ENCODE measurements at places on chromosomes 3 and 15.

GRCh38 chr3:165196577-165197480 lies 645 bp upstream of the SLITRK3 start:
- peak; percentile 46 for DNase-seq

DNA sequence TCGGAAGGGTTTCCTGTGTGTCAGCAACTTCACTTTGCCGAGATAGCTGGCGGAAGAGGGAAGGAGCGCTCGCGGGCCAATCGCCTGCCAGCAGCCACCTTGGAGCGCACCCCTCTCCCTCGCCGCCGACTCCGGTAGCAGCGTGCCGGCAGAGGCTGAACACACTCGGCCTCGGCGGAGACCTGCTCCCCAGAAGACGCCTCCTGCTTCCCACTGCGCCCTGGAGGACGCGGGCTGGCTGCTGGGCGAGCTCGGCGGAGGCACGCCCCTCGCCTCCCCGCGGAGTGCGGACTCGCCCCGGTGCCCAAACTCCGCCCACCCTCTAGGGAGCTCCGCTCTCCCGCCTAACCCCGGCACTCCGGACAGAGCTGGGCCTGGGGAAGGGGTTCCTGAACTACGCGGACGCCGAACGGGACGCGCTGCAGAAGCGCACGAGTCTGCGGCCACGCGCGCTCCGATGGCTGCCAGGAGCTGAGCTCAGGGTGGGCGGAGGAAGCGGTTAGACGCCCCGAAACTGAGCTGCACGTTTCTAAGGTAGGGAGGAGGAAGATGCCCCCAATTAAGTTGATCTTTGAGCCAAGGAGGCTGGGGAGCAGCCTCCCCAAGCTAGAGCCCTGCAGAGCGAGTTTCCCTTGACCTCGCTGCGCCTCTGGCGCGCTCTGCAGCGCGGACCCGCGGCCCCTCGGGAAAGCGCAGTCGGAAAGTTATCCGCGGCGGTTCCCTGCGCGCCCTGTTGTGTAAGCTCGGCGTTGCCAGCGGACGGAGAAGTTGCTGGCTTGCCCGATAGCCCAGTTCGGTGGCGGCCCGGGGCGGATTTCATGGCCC lies at the start of gene P2RY1:
Gene P2RY1, plus strand, starts transcription at position 356 of the 825 bp plus-strand sequence. CDS start 652 bp downstream, outside the sequence.
- DNase-seq = peak; percentile 66

DNA sequence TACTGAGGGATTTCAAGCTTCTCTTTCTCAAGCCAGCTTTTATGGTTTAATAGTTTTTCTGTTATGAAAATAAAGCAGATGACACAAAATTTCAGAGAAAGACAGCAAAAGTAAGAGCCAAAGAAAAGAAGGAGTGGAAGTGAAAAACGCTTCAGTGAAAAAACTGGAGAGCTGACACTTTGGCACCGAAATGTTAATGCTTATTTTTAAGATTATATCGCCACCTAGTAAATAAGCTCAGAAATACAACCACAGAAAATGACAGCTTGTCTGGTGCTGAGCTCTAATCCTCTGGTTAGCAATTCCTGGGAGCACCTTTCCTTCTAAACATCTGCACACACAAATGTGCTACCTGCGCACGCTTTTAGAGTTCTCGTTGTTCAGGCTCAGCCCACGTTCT lies 101.6 kb downstream of the ZPLD1 start:
- peak; percentile 45 for DNase-seq

DNA sequence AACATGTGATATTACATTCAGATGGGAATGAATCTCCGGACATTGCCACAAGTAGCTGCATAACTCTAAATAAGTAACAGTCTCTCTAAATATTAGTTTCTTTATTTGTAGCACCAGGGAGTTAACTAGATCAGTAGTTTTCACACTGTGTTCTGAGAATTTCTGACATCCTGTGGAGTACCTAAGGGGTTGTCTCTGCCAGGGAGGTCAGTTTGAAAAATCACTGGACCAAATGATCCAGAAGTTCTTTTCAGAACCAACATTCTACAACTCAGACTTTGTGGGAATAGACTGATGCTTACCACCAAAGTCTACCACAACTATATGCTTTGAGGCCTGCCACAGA lies 9.0 kb upstream of the ILDR1 start:
- DNase-seq = no peak

DNA sequence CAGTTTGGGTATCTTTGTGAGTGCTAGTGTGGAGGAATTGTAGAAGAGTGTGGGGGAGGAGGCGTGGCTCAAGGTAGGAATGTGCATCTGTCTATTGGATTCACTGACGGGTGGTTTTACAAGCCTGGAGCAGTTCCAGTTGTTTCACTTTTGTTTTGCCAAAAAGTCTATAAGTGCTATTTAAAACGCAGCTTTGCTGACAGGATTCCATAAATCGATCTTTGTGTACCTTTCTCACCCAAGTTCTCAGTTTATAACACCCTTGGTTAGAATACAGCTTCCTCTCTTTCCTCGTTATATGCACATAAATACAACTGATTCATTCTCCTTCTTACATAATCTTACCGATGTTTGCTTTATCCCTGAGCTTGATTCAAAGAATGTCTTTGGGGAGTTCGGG lies 123.2 kb upstream of the UBE2E2 start:
- no peak for DNase-seq

- DNase-seq = no peak
Observed at GRCh38 chr3:79018265-79018664, 749.5 kb downstream of the ROBO1 start.

DNA sequence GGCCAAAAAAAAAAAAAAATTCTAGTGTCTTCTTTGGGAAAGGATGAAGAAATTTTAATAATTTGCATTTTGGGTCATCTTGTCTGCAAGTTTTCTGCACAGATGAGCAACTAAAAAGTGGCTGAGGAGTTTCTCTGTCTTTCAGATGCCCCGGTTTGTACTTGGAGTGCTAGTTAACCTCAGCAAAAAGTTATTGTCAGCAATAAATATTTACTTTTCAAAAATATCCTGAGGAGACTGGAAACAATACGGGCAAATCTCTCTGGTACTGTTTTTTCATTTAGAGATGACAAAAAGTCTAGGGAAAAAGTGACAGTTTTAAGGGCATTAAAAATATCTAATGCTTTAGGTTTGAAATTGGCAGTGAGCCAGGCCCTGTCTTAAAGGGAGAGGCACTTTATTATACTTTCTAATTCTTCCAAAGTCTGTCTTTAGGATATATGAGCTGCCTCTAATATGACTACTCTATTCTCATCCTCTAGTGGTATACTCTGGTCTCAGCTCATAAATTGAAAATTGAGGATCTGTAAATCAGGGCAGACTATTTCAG lies 436.0 kb upstream of the NR2F2 start:
- no peak for DNase-seq

DNA sequence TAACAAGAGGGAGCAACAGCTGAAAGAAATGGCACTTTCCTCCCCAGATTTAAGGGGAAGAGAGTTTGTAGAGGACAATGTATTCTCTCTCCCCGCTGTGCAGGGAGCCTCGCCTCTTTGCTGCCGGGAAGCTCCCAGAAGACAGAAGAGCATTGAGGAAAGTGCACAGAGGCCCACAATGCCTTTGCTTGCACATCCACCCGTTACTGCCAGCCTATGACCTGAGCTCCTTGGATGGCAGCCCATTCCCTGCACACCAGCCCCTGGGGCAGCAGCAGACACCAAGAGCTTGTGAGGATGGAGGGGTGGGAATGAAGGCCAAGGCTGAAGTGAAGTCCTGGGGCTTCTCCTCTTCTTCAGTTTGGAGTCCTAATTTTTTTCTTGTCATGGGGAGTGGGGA lies 67.0 kb downstream of the CLDN11 start:
- peak; percentile 95 for DNase-seq

DNA sequence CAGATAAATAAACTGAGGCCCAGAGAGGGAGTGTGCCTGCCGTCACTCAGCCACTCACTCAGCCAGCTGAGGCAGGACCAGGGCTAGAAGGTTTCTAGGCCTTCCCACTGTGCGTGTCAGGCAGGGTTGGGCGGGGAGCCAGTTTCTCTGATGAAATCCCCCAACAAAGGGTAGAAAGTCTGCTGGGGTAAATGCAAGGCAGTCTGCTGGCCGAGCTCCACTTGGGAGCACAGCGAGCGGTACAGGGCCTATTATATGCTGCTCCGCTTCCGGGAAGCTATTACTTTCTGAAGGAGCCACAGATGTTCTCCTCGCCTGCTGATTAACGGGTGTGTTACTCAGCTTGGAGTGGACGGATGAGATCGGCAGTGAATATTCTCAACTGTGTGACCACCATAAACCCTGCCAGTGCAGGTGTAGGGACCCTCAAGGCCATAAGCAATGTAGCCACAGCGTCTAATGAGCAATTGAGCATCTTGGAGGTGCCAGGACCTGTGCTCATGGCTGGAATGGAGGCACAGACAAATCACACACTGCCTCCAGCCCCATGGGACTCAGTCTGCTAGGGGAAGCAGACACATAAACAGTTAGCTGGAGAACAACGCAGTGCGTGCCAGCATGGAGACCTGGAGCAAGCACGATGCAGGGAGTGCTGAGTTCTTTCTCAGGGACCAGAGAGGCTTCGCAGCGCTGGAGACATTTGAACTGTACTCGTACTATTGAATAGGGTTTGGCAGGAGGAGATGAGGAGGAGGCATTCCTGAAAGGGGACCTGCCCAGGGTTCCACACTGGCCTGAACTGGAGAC lies 42.1 kb downstream of the CORO2B start:
- peak; percentile 95 for DNase-seq

DNA sequence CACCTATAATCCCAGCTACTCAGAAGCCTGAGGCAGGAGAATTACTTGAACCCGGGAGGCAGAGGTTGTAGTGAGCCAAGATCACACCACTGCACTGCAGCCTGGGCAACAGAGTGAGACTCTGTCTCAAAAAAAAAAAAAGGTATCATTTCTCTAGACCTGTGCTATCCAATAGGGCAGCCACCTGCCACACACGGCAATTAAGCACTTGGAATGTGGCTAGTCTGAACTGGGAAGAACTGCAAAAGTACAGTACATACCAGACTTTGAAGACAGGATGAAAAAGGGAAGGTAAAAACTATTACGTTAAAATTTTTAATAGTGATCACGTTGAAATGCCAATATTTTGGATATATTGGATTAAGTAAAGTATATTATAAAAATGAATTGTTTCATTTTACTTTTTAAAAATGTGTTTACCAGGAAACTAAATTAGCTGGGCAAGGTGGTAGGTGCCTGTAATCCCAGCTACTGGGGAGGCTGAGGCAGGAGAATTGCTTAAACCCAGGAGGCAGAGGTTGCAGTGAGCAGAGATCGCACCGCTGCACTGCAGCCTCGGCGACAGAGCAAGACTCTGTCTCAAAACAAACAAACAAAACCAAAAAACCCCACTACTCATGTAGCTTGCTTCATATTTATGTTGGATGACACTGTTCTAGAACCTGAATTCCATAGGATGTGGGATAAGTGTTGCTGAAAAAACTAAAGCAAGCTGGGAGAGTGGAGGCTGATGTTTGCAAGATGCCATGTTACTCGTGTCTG lies 2.3 kb downstream of the CYP8B1 start:
- DNase-seq = no peak

DNA sequence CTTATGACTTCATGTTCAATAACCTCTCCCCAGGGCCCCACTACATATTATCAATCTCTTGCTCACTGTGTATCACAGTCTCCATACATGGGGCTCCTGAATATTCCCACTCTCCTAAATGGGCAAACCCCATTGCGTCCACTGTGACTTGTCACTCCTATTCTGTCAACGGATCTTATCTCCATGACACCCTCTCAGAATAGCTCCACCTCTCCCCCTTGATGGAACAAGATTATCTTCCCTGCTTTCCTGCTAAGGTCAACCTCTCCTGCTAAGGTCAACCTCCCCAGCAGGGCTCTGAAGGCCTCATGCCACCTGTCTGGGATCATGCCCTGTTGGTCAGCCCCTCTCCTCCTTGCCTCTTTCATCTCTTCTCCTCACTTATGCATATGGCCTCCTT lies 1.8 kb downstream of the CLDN18 start:
- no peak for DNase-seq

DNA sequence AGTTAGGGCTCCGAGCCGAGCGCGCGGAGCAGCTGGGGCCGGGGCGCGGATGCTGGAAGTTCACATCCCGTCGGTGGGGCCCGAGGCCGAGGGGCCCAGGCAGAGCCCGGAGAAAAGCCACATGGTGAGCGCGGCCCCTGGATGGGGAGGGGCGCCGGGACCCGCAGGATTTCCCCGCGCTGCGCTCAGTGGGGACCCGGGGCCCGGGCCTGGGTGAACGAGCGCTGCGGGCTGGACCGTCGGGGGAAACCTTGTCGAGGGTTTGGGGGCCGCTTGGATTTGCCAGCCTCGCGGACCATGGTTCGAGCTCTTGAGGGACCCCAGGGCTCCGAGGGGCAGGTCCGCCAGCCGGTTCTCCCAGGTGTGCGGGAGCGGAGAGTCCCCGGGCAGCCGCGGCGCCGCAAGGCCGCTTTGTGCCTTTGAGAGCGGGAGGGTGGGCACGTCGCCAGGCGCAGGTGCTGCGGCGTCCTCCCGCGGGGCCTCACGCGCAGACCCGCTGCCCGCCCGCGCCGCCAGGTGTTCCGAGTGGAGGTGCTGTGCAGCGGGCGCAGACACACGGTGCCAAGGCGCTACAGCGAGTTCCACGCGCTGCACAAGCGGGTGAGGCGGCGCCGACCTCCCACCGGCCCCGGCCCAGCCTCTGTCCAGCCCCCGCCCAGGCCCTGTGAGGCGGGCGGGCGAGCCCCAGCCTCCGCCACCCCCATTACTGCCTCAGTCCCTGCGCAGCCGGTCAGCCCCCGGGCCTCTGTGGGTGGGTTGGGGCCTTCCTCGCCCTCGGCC lies at the start of gene SNX22:
Gene SNX22, plus strand, starts transcription at position 5 of the 780 bp plus-strand sequence. Its CDS starts 45 bp downstream, at position 50.
- no peak for DNase-seq

DNA sequence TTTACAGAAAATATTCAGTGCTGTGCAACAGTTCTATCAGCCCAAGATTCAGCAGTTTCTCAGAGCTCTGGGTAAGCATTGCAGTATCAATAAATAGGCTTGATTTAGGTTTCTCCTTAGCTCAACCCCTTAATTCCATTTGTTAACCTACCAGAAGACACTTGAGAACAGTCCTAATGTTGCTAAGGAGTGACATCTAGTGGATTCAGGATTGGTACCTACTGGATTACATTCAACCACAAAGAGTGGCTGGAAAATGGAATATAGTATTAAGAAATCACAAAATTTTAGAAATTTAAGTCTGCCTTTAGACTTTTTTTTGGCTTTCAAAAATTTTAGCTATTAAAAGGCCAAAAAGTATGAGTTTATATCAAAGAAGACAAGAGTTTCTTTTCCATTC lies 34.7 kb downstream of the POLG start:
- peak; percentile 55 for DNase-seq

DNA sequence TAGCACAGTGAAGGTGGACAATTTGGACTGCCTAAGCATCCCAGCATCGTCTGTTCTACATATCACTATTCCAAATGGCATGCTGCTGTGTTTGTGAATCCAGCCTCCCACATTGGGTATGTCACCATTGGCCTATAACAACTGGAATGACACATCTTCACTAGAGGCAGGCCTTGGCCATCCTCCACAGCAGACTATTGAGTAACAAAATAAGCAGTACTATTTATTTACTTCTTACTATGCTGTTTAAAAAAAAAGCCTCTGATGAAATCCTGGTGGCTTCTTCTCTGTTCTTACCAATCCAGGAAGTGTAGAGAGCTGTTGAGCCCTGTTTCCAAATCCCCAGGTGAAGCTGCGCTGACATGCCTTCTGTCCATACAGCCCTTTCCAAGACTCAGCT lies 30.6 kb upstream of the CERS3 start:
- DNase-seq = peak; percentile 29

- DNase-seq = peak; percentile 83
Observed at GRCh38 chr3:113626503-113627371, 69.7 kb downstream of the USF3 start.

Measured in Ammon's horn (tissue), 1 donor.